ENCODE measurements at places on chromosomes 4 and X. TPM values are rescaled to one million over a fixed set of nuclear protein-coding genes. Genes with fewer than 3 reads are reported as not detected.

Gene IL1RAPL1
- 0.59 TPM for total RNA-seq

Gene MAGEA11
- total RNA-seq, result not detected

Gene CYBB
- 0.23 TPM for total RNA-seq

Gene SEPSECS
- total RNA-seq, result 4.0 TPM

DNA sequence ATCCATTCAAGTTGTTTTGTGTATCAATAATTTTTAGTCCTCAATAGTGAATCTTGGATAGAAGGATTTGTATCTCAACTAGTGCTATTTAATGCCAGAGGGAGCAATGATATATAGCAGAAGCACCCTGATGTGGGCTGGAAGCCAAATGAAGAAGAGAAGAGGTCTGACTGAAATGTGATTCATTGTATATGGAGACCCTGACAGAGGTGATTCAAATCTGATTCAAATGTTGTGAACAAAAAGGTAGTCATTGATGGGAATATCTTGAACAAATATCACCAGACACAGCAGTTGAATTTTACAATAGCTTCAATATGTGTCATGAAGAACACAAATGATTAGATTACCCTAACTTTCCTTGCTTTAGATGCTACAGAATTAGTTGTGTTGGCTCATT is 27.5 kb upstream of the SULT1B1 start:
- H3K4me3 ChIP-seq, result no peak overlapping the region
- DNase-seq, result no peak
- H3K27me3 ChIP-seq, result no peaks in the 10 kb centered on the region
- H3K36me3 ChIP-seq, result no peaks in the 10 kb centered on the region
- H3K27ac ChIP-seq, result no peak overlapping the region
- H3K4me1 ChIP-seq, result no peaks in the 10 kb centered on the region

DNA sequence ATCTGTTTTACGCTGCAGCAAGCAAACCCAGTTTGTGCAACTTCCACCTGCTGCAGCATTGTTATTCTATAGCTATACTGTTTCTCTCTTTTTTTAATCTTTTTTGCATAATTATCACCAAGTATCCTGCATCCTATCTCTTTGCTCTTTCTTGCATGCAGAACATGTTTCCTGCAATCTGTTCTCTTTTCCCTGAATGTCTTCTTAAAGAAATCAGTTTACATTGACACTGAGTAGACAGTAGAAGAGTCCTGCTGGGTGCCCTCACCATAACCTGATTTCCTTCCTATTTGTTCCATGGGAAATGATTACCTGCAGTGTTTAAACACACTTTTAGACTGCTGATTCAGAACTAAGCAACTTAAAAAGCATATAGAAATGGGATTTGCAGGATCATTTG is 964.7 kb downstream of the PCDH19 start:
- H3K4me3 ChIP-seq, result no peak overlapping the region
- no peaks in the 10 kb centered on the region for H3K27me3 ChIP-seq
- no peaks in the 10 kb centered on the region for H3K4me1 ChIP-seq
- H3K36me3 ChIP-seq, result no peaks in the 10 kb centered on the region
- H3K27ac ChIP-seq, result no peak overlapping the region

DNA sequence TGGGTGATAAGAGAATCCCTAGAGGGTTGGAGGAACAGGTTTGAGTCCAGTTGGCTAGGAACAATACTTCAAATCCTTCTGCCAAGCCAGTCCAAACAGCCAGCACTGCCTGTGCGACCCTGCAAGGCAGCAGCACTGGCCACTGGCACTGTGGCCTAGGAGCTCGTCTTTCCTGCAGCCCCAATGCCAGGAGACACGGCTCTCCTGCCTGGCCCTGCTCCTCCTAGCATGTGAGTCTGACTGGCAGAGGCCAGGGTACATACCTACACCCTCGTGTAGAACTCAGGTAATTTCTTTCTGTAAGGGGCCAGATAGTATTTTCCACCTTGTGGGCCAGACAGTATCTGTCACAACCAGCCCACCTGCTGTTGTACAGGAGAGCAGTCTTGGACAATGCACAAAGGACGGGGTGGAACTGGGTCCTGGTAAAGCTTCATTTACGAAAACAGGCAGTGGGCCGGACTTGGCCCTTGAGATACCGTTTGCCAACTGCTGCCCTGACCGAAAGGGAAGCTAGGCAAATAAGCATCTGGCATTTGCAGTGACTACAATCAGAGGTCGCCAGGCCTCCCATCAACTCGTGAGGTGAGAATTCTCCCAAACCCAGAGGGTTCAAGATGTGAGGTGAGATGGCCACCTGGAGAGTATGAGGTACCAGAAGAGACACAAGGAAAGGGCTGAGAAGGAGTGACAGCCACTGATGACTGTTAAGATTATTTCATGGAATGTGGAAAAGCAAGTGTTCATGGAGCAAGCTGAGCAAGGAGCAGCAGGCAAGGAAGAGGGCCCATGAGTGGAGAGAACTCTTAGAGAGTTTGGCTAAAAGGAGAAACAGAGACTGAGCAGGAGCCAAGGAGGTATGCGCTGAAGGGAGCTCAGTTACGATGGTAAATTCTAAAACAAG is 29.8 kb upstream of the IRAK1 start:
- peaks cover 37% of the 10 kb centered on the region for H3K4me1 ChIP-seq
- H3K27me3 ChIP-seq, result no peaks in the 10 kb centered on the region
- H3K4me3 ChIP-seq, result no peak overlapping the region
- no peak overlapping the region for H3K27ac ChIP-seq

DNA sequence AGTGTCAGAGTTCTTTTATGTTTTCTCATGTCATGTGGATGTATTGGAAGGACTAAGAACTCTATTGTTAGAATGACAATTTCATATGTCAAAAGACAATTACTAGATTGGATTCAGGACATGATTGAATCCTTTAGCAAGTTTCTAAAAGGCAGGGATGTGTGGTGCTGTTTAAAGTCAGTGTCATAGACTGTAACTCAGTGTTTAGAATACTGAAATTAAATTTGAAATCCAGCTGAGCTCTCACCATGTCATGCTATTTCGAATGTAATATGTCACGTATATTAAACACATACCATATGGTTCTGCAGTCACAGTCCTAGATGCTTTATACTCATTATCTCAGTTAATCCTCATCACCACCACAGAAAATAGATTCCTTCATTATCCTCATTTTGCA is 7.8 kb downstream of the GUCY1B1 start:
- no peak for DNase-seq
- no peaks in the 10 kb centered on the region for H3K4me1 ChIP-seq
- H3K36me3 ChIP-seq, result no peaks in the 10 kb centered on the region
- H3K4me3 ChIP-seq, result no peak overlapping the region
- no peak overlapping the region for H3K27ac ChIP-seq

DNA sequence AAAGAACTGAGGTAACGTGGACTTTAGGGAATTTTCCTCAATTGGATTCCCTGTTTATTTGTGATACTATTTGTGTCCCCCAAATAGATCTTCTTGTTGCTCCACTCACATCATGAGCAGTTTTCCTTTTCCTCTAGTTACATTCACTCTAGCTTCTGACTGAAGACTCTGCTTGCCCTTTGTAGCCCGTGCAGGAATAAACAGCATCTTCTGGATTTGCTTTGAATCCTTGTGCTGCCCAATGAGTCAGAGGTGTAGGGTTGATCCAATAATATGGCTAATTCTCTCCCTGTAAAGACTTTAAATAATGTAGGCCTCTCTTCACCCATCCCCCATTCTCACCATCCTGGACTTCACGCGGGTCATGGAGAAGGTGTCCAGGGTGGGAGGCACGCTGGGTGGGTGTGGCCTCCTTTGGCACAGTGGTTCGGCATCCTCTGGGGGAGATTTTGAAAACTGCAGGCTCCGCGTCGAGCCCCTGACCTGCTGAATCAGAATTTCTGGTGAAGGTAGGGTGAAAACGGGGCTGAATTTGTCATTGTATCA is 9.0 kb downstream of the HAND2 start:
- no peaks in the 10 kb centered on the region for H3K27me3 ChIP-seq
- H3K27ac ChIP-seq, result no peak overlapping the region
- no peaks in the 10 kb centered on the region for H3K4me1 ChIP-seq
- H3K36me3 ChIP-seq, result no peaks in the 10 kb centered on the region
- no peak overlapping the region for H3K4me3 ChIP-seq

DNA sequence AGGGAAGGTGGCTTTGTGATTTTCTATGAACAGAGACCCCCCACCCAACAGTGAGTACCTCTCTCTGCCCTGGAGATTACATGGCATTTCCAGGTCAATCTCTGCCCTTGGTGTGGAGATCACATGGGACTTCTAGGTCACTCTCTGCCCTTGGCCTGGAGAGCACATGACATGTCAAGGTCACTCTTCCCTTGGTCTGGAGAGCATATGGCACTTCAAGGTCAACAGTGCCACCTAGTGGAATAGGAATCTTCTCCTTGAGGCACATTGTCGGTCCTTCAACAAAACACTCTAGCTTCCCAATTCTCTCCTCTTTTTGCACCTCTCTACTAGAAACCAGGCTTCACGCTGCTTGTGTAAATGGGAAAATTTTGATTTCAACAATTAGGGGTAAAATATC is 66.2 kb upstream of the TACR3 start:
- no peaks in the 10 kb centered on the region for H3K4me1 ChIP-seq
- no peak overlapping the region for H3K27ac ChIP-seq
- H3K36me3 ChIP-seq, result no peaks in the 10 kb centered on the region
- peak; percentile 20 for DNase-seq
- no peak overlapping the region for H3K4me3 ChIP-seq

- H3K36me3 ChIP-seq, result no peaks in the 10 kb centered on the region
- H3K27ac ChIP-seq, result no peak overlapping the region
- DNase-seq, result no peak
- H3K27me3 ChIP-seq, result no peaks in the 10 kb centered on the region
Observed at GRCh38 chr4:73948990-73949706, 32.7 kb downstream of the PF4 start.

DNA sequence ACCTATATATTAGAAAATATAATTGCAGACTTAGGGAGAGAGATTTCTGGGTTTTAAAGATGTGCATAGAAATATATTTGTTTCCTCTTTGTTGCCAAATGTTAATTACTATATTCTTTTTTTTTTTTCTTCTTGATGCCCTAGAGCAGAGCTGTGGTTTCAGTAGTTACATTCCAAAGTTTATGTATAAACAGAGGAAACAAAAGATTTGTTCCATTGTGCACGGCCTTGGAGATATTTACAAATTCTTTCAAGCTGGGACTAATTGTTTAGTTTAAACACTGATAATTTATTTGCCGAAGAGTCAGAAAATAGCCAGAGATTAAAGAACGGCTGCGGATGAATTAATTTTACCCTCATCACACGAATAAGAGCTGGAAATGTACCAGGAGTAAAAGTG is 85.1 kb downstream of the USP46 start:
- no peak overlapping the region for H3K4me3 ChIP-seq
- no peak for DNase-seq
- H3K27me3 ChIP-seq, result peaks cover 2% of the 10 kb centered on the region
- no peaks in the 10 kb centered on the region for H3K4me1 ChIP-seq

DNA sequence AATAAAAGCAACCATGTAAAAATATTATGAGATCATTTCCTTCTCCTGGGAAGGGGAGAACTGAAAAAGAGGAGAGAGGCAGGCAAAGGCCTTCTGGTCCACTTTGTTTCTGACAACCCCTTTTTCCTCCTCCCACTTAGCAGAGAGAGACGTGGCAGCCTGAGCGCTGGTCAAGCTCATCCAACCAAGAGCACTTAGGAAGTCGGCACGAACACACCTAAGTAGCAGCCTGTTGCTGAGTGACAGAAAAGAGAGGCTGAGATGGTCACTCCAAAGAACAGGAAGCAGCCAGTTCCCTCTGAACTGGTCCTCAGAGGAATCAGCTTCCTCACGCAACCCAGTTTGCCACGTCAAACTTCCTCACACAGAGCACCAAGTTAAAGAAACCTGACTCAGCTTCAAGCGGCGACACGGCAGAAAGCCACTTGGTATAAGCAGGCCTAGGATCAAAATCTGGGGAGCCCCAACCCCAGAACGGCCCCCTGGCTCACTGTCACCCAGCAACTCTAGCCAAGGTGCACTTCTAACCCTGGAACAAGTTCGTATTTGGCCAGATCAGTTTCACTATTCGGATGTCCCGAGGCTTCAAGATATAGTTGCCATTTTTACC is 861 bp downstream of the SEC24D start:
- DNase-seq, result peak; percentile 35
- H3K4me1 ChIP-seq, result peaks cover 8% of the 10 kb centered on the region
- peaks cover 2% of the 10 kb centered on the region for H3K36me3 ChIP-seq
- H3K27ac ChIP-seq, result peak overlapping the region; percentile 52
- H3K4me3 ChIP-seq, result peak overlapping the region; percentile 95

- no peak for DNase-seq
- no peaks in the 10 kb centered on the region for H3K36me3 ChIP-seq
- no peak overlapping the region for H3K27ac ChIP-seq
- H3K4me1 ChIP-seq, result no peaks in the 10 kb centered on the region
- H3K27me3 ChIP-seq, result no peaks in the 10 kb centered on the region
Observed at GRCh38 chr4:97994765-97995465, 148.4 kb downstream of the STPG2 start.

- no peaks in the 10 kb centered on the region for H3K36me3 ChIP-seq
- no peaks in the 10 kb centered on the region for H3K4me1 ChIP-seq
- no peak for DNase-seq
- no peaks in the 10 kb centered on the region for H3K27me3 ChIP-seq
- no peak overlapping the region for H3K4me3 ChIP-seq
- no peak overlapping the region for H3K27ac ChIP-seq
Observed at GRCh38 chrX:40945361-40945713, 139.9 kb upstream of the USP9X start.

- H3K27me3 ChIP-seq, result no peaks in the 10 kb centered on the region
- no peak overlapping the region for H3K27ac ChIP-seq
- H3K36me3 ChIP-seq, result no peaks in the 10 kb centered on the region
- no peak overlapping the region for H3K4me3 ChIP-seq
- no peak for DNase-seq
Observed at GRCh38 chrX:53471346-53471745, 37.2 kb upstream of the HSD17B10 start.

DNA sequence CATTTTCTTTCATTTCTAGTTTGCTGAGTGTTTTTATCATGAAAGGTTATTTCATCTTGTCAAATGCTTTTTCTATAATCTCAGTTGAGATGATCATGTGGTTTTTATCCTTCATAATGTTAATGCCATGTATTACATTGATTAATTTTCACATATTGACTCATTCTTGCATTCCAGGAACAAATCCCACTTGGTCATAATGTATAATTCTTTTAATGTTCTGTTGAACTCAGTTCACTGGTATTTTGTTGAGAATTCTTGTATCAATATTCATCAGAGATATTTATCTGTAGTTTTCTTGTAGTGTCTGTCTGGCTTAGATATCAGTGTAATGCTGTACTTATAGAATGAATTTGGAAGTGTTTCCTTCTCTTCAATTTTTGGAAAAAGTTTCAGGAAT is 16.7 kb upstream of the LHFPL1 start:
- no peaks in the 10 kb centered on the region for H3K4me1 ChIP-seq
- no peaks in the 10 kb centered on the region for H3K36me3 ChIP-seq
- no peak overlapping the region for H3K4me3 ChIP-seq
- H3K27ac ChIP-seq, result no peak overlapping the region
- no peak for DNase-seq
- no peaks in the 10 kb centered on the region for H3K27me3 ChIP-seq

GRCh38 chrX:65331371-65331770 is 203.2 kb downstream of the LAS1L start:
- DNase-seq, result no peak
- H3K4me1 ChIP-seq, result no peaks in the 10 kb centered on the region
- no peak overlapping the region for H3K27ac ChIP-seq
- no peaks in the 10 kb centered on the region for H3K36me3 ChIP-seq
- no peak overlapping the region for H3K4me3 ChIP-seq
